A549 (cell line): ENCODE measurements at places on chromosomes 5 and 9.
A peak's percentile ranks its signal among the peaks of the same experiment; 100 is the strongest.

- DNase-seq: no peak
These were observed 455.0 kb upstream of the CLINT1 start for GRCh38 chr5:158313733-158314464.

DNA sequence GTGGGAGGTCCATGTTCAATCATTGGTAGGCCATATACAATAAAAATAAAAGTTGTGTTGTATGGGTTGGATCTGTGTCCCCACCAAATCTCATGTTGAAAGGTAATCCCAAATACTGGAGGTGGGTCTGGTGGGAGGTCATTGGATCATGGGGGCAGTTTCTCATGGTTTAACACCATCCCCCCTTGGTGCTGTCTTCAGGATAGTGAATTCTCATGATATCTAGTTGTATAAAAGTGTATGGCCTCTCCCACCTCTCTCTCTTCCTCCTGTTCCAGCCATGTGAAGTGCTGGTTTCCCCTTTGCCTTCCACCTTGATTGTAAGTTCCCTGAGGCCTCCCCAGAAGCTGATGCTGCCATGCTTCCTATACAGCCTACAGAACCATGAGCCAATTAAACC is 15.1 kb downstream of the SPATA9 start:
- no peak for DNase-seq

DNA sequence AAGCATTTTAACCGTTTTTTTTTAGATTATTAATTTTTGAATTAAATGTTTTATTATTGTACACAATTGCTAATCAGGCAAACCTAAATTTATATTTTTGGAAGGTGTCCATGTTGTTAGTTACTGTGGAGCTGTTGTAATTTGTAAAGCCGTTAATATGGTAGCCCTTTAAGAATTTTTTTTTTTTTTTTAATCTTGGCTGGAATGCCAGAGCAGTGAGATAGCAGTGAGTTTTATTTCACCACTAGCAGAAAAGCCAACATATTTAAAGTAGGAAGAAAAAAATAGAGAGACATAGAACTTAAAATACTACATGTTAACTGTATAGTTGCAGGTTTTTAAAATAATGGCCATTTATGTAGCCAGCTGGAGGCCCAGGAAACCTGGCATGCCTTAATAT is 35.3 kb upstream of the RNF20 start:
- no peak for DNase-seq

- peak; percentile 60 for DNase-seq
These were observed 146.5 kb downstream of the PPP2R2B start for GRCh38 chr5:146731909-146732659.

DNA sequence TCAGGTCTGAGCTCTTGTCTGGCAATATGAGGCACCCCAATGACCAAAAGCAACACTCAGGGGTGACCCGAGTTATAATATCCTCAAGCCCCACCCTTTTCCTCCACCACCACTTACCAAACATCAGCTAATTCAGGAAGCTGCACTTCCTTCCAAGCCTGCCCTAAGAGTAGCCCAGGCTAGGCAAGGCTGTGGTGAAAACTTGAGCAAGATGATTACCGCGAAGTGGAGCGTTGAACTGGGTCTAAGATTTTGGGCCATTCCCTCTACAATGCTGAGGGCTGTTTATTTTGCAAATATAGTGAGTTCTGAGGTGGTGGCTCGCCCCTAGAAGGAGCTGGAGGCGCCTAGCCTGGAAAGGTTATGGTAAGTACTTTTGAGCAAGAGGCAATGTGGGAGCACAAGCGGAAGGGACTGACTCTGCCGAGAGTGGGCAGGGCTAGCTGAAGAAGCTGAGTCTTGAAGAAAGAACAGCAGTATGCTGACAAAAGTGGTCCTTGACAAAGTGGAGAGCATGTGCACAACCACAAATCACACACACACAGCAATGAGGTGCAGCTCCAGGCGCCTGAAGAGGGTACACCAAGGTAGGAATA is at the start of gene HK3:
HK3 (minus strand) TSS at position 51 of the 596 bp plus-strand sequence. CDS start 3,187 bp downstream, outside the sequence.
- DNase-seq: no peak

GRCh38 chr9:128249558-128249907 is 26.3 kb downstream of the GOLGA2 start:
- no peak for DNase-seq

- no peak for DNase-seq
These were observed 15.8 kb downstream of the GALNT10 start for GRCh38 chr5:154206311-154206710.

GRCh38 chr5:157544623-157544989 is 31.0 kb downstream of the ADAM19 start:
- no peak for DNase-seq
